ENCODE measurements at places on chromosomes 16 and 17.

DNA sequence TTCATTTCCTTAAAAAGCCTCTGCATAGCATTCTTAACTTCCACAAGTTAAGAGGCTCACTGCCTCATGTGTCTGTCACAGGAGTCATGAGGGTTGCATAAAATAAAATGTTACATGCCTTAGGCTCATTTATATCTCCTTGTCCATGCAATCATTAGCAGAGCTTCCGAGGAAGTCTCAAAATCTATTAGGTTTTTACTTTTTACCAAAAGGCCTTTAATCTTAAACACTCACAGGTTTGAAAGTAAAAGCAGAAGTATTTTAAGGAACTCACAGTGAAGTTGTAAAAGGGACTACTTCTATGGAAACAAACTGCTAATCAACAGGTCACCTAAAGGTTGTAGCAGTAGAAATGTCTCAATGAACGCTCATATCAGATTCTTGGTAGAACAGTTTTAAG, 5.2 kb upstream of the ATP6V0A1 start:
- DNase-seq, result no peak

DNA sequence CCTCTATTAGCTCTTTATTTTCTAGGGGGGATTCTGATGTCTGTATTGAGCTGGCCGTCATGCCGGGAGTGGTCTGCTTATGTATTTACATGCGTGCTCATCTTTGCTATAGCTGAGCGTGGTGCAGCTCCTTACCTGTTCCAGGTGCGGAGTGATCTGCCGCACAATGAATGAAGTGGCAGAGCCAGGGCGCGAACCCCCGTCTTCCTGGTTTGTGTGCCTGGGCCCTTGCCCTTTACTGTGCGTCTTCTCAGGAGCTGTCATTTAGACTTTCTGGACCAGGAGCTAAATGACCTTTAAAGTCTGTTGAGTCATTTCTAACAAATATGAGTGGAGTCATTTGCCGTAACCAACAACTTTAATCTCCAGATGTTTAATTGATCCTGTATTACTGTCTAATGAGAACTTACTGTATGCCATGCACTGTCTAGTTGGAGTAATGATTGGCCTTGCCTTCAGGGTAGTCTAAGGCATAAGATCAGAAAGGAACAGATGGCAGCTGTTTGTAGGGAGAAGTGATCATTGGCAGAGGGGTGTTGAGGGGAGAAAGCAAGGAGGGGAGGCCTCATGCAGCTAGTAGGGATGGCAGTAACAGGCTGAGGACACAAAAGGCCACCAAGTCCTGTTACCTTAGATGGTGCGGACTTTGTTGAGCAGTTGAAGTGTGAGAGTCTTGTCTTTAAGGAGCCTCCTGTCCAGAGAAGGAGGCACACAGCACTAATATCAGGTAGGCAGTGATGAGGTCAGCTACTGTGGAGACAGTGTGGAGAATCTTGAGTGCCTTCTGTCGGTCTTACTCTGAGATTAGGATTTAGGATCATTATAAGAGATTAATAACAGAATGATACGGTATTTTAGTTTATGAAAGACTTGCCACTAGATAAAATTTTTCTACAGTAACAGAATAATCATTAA, 53.9 kb downstream of the USP10 start:
- no peak for DNase-seq

GRCh38 chr16:11017499-11017898, 73.1 kb downstream of the CLEC16A start:
- no peak for DNase-seq

DNA sequence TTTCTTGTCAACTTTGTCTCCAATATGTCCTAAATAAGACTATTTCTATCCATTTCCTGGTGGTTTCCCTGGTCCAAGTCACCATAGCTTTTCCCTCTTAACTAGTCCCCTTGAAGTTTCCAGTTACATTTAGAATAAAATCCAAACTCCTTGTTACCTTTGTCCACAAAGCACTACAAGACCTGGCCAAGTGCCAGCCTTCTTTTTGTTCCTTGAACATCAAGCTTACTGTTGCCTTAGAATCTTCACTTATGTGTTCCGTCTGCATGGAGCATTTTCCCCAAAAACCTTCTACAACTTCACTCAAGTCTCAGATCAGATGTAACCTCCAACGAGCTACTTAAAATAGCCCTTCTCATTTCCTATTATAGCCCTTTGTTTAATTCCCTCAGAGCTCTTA, 101.4 kb downstream of the ITFG1 start:
- DNase-seq, result no peak

GRCh38 chr16:72921106-72921505, 126.8 kb downstream of the ZFHX3 start:
- no peak for DNase-seq

GRCh38 chr16:22194707-22195444, 11.2 kb upstream of the EEF2K start:
- no peak for DNase-seq

DNA sequence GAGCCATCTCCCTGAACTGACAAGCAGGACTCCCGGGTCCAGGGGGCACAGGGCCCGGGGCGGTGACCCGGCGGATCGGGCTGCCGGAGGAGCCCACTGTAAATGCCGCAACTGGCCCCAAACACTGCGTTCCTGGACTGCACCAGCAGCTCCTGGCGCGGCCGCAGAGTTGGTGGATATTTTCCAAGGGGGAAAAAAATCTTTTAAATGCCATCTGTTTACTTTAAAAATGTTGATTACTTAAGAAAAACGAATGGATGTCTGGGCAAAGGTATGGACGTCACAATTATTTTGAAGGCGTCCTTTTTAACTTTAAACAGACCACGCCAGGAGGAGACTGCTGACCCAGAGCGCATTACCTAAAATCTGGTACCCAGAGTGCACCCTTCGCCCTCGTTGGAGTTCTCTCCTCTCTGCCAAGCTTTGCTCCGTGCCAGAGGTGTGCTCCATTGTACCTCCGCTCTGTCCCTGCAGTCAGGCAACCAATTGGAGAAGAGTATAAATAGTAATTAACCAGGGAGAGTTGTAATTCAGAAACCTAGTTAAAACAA, 3.4 kb downstream of the HS3ST3B1 start:
- DNase-seq, result no peak

DNA sequence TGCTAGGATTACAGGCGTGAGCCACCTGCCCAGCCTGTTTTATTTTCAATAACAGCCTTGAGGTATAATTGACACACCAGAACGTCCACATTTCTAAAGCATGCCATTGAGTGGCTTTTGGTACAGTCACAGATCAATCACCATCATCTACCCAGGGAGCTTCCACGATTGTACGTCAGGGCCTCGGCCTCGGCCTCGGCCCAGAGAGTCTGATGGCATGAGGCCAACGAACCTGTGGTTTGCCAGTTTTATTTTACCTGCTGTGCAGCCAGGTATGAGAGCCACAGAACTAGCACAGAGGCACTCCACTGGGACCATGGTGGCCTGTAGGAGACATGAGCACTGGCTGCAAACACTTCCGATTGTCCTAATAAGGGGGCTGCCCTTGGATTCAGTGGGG, 8.3 kb downstream of the UBALD1 start:
- DNase-seq, result no peak

DNA sequence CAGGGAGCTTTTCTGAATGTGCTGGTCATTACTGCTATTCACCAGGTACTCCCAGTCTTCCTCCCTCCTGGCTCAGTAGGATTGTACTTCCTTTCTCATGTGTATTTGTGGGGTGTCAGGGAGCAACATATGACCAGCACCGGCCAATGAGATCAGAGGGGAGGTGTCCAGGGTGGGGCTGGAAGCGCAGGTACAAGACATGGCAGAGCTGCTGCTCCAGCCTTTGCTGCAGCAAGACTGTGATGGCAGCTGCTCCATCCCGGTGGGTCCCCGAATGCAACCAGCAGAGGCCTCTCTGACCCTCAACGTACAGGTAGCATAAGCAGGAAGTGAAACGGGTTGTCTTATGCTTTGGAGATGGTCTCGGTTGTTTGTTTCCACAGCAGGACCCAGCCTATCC, 53.8 kb upstream of the CACNG5 start:
- DNase-seq, result no peak

DNA sequence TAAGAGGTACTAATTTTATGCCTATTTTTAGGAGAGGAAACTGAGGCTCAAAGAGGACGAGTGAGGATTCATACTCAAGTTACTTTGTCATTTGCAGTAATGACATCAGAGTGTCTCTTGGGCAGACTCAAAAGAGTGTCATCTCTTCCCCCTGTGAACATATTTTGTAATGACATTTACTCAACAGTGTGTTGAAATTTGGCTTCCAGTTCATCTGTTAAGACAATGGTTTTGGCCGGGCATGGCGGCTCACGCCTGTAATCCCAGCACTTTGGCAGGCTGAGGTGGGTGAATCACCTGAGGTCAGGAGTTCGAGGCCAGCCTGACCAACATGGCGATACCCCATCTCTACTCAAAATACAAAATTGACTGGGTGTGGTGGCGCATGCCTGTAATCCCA, 28.9 kb downstream of the WFDC1 start:
- DNase-seq, result no peak

DNA sequence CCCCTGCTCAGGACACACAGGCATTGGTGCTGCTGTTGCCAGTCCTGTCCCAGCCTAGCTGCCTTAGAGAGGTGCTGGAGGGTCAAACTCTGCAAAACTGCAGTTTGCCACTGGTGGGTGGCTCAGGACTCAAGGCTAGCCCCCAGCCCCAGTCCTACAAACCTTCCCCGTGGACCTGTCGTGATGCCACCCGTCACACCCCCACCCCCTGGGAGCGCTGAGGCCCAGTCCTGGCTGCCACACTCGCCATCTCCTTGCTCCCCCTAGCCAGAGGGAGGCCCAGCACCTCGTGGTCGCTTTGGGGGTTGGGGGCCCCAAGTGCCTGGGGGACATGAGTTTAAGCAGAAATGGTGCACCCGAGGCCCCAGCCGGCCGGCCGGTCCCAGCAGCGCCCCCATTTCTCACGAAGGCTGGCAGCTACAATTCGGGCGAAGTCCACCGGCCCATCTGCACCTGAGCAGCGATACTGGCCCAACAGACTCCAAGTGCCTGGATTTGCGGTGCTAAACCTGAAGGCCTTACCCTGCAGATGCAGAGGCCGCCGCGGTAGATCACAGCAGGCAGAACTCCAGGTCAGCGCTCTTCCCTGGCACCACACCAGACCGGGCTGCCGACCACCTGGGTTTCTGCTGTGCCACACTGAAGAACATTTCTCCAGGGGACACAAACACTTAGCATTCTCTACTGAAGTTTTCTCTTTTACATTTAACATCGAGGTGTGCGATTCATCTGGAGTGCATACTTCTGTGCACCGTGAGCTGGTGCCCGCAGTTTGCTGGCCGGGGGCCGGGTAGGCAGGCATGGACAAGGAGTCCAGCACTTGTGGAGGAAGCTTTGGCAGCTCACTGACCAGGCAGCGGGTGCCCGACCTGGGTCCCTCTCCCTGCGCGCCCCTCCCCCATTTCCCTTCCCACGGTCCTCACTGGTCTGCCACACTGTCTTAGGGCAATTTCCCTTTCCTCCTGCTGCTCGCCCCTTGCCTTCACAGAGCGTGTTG, 130.0 kb downstream of the KCNJ12 start:
- DNase-seq, result no peak

- DNase-seq, result no peak
Observed at GRCh38 chr17:50686494-50687199, 21.1 kb downstream of the ANKRD40 start.

GRCh38 chr17:29237476-29238132, 9.1 kb upstream of the CRYBA1 start:
- no peak for DNase-seq

GRCh38 chr17:8060274-8060673, 21.4 kb downstream of the ALOX15B start:
- peak; percentile 89 for DNase-seq

DNA sequence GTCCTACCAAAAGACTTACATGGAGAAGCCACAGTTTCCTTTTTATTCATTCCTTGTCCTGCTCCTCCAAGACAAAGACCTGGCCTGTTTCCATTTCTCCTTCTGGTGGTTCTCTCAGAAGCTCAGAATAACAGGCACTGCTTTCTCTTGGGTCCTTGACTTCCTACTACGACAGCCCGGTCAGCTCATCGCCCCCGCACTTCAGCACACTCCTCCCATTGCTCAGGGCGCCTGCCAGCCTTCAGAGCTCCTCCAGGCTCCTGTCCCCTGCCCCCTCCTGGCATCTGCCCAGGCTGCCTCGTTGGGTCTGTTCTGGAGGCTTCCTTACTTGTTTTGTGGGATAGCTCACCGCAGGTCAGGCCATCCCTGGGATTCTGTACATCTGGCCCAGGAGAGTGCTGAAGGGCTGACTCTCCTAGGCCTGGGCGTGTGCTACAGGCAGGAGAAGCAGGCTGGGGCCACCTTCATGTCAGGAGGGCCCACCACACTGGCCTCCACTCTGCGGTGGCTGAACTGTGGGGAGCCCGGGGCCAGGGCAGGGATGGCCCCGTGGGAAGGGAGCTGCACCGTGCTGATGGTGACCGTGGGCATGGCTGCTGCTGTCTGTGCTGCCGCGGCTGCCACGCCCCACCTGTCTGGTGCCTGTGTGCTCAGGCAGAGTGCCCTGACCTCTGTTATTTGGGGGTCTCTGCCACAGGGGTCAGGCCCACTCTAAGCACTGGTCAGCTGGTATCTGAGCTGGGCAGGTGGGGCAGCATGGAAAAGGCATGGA, 17.7 kb downstream of the TCF25 start:
- DNase-seq, result no peak

DNA sequence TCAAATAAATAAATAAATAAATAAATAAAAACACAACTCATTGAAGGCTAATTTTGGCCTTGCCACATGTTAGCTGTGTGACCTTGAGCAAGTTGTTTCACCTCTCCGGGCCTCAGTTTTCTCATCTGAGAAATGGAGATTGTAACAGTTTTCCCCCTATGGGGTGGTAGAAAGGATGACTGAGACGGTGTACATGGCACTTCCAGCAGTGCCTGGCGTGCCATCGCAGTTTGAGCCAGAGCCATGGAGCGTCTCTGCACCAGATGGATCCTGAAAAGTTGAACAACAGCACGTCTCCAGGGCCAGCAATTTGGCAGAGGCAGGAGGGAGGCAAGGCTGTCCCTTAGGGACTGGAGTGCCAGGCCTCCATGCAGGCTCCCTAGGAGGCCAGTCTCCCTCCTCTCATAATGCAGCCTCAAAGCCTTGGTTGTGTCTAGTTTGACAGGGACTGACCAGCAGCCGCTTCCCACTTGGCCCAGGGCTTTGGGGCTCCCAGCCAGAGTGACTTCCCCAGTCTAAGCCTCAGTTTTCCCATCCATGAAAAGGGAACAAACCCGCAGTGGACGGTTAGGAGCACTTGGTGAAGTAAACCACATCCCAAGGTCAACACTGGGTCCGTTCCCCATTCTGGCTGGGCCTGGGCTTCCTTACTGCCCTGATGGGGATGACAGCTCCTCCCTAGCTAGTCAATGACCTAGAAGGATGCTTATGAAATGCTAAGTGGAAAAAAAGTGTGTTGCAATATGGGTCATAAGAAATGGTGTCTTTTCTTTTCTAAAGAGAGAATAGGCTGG, 19.3 kb downstream of the SOCS1 start:
- no peak for DNase-seq
